Activated CD4-positive, alpha-beta T cell treated with anti-CD3 and anti-CD28 coated beads for 36 hours (primary cell): ENCODE measurements at places on chromosomes 16 and 17.

DNA sequence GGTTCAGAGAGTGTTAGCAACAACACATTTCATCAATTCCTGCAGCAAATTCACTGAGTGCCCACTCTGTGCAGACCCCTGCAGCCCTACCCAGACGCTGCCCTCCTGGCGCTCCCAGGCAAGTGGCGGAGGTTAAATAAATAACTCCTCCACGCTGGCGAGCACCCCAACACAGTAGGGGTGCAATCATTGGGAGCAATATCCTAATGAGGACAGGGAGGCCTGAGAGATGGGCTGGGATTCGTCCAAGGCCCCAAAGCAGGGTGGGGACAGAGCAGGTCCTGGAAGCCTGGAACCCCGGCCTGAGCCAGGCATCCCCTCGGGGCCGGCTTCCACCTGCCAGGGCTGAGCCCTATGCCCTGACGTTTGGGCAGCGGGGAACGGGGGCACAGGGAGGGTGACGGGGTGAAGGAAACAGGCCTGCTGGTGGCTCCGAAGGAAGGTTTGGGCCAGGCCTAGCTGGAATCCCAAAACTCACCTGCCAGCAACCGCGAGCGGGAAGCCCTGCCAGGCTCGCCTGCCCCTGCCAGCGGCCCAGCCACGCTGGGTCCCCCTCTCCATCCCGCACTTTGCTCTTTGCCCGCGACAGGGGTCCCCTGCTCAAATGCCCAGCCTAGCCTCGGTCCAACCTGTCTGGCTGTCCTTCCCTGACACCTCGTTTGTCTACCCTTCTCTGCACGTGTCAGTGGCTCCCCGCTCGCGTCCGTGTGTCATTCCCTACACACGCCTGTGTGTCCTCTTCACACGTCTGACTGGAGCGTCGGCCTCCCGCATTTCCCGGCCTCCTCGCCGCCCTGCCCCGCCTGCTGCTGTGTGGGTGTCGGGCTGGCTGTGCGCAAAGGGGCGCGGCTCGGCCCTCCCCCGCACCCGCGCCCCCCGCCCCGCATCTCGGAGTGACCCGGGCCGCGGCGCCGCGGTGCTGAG is 721 bp upstream of the BEAN1 start:
- peak overlapping the region; percentile 34 for H3K4me3 ChIP-seq
- DNase-seq, result no peak
- peaks cover 42% of the 10 kb centered on the region for H3K27me3 ChIP-seq
- no peaks in the 10 kb centered on the region for H3K36me3 ChIP-seq
- no peaks in the 10 kb centered on the region for H3K4me1 ChIP-seq

- peaks cover 41% of the 10 kb centered on the region for H3K4me1 ChIP-seq
- H3K4me3 ChIP-seq, result no peak overlapping the region
- no peaks in the 10 kb centered on the region for H3K27me3 ChIP-seq
- H3K36me3 ChIP-seq, result no peaks in the 10 kb centered on the region
These were observed 16.5 kb upstream of the MEAK7 start for GRCh38 chr16:84520725-84521496.

DNA sequence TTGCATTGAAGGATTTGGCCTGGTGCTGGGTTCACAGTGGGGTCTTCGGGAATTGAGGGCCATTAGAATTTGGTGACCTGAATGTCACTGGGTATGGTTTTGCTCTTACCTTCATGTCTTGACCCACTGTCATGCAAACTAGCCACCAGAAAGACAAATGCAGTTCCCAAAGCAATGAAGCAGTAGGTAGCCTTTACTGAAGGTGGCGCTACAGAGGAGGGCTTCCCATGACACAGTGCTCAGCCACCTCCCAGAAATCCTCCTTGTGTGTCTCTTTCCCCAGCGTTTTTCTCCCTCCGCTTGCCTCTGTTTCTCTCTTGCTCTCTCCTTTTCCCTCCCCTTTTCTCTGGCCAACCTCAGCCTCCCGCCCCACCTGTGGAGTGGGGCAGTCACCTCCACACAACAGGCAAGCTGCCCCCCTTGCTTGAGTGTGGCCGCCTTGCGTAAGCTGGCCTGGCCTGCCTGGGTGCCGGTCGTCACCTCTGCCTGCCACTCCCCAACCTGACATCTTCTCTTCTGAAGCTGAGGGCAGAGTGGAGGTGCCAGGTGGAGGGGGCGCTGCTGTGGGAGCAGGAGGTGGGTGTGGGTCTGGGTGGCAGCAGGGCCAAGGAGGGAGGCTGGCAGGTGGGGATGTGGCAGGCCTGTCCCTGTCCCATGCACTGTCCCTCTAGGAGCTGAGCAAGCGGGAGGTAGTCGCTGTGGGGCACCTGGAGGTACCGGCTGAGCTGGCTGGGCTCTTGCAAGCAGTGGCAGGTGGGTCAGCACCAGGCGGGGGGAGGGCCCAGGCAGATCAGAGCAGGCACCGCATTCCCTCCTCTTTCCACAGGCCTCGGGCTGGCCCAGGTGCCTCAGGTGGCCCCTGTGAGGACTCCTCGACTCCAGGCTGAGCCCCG is 34.7 kb downstream of the MYO15A start:
- H3K4me3 ChIP-seq, result no peak overlapping the region
- H3K36me3 ChIP-seq, result no peaks in the 10 kb centered on the region

DNA sequence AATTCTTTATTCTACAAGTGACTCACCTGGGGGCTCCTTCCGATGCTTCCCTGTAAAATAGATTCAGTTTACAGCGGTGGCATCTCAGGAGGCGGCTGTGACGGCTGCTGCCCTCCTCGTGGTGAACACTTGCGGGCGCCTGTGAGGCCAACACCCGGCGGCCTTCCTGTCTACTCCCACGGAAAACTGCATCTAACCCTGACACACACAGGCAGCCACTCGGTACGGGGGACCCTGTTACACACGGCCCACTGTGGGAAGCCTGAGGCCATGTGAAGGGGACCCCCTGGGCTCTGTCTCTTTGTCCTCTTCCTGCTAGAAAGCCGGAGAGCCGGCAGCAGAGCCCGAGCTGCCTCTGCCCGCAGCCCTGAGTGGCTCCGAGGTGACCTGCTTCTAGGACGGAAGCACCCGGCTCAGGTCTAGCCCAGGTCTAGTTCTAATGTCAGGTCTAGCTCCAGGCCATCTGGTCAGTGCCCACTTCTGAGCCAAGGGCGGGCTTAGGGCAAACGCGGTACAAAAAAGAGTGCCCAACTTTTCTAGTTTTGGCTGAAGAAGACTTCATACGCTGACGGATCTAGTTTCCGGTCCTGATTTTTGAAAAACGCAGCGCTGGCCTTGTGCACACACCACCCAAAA is 159.4 kb downstream of the ENGASE start:
- no peaks in the 10 kb centered on the region for H3K4me1 ChIP-seq
- no peaks in the 10 kb centered on the region for H3K27me3 ChIP-seq
- H3K36me3 ChIP-seq, result no peaks in the 10 kb centered on the region
- no peak for DNase-seq
- H3K27ac ChIP-seq, result no peak overlapping the region
- H3K4me3 ChIP-seq, result no peak overlapping the region

DNA sequence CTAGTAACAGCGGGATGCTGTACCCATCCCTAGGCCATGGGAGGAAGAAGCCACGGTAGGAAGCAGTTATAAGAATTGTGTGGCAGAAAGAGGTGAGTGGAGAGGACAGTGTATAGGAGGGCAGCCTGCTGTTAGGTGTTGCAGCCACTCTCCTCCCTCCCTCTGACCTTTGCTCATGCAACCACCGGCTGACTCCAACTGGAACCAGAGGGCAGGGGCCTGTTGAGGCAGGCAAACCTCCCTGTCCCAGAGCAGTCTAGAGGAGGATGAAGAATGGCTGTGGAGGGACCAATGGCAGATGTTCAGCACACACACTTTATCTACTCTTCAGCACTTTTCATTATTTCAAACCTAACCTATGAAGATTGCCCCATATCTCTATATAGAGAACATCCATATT is 2.2 kb downstream of the TXNL4B start:
- peak overlapping the region; percentile 4 for H3K27ac ChIP-seq
- DNase-seq, result no peak
- peaks cover 36% of the 10 kb centered on the region for H3K4me1 ChIP-seq

- H3K27me3 ChIP-seq, result no peaks in the 10 kb centered on the region
- peak overlapping the region; percentile 33 for H3K27ac ChIP-seq
- H3K36me3 ChIP-seq, result peaks cover 5% of the 10 kb centered on the region
- H3K4me1 ChIP-seq, result peaks cover 17% of the 10 kb centered on the region
- no peak overlapping the region for H3K4me3 ChIP-seq
These were observed 176.4 kb downstream of the MSI2 start for GRCh38 chr17:57432507-57433277.

GRCh38 chr16:87416826-87417527 is 24.8 kb downstream of the MAP1LC3B start:
- H3K4me3 ChIP-seq, result no peak overlapping the region
- no peaks in the 10 kb centered on the region for H3K27me3 ChIP-seq
- H3K27ac ChIP-seq, result no peak overlapping the region
- no peaks in the 10 kb centered on the region for H3K4me1 ChIP-seq

DNA sequence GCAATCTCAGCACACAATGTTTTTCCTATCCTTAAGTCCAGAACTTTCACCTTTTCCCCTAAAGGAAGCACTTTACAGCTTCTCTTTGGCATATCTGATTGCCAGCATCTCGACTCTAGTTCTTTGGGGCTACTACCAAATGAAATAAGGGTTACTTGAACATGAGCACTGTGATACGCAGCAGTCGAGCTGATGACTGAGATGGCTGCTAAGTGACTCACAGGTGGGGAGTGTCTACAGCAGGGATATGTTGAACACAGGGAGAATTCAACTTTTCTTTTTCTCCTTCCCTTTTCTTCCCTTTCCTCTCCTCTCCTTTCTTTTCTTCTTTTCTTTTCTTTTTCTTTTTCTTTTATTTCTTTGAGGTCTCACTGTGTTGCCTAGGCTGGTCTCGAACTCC is 334.8 kb downstream of the MAF start:
- peaks cover 74% of the 10 kb centered on the region for H3K4me1 ChIP-seq
- H3K36me3 ChIP-seq, result no peaks in the 10 kb centered on the region
- H3K27me3 ChIP-seq, result peaks cover 17% of the 10 kb centered on the region
- H3K4me3 ChIP-seq, result no peak overlapping the region
- DNase-seq, result no peak

DNA sequence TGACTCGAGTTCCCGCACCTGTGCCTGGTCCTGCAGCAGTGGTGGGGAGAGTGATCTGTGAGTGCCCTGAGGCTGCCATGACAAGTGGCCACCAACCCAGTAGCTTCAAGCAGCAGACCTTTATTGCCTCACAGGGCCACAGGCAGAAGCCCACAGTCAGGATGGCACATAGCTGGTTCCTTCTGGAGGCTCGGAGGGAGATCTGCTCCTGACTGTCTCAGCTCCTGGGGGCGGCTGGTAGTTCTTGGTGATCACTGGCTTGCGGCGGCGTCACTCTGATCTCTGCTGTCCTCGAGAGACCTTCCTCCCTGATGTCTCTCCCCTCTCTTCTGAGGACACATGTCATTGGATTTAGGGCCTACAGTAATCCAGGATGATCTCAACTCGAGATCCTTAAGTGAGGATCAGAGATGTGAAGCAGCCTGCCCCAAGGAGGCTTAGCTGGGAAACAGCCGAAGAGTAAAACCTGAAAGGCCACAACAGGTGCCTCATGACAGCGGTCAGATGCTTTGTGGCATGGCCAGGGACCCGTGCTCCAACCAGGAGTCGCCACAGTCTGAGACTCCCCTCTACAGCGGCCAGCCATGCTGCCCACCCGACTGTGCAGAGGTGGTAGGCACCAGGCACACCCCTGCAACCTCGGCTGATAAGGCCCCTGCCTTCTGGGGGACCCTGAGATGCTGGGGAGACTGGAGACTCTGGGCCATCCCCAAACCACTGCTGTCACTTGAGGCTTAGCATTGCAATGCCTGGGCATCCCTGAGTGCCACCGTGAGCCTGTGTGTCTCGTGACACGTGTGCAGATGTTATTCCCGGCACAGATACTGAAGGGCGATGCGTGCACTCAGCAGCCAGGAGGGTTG is 30.0 kb upstream of the SLC38A10 start:
- no peak overlapping the region for H3K27ac ChIP-seq
- H3K27me3 ChIP-seq, result no peaks in the 10 kb centered on the region
- no peaks in the 10 kb centered on the region for H3K4me1 ChIP-seq
- DNase-seq, result no peak
- no peaks in the 10 kb centered on the region for H3K36me3 ChIP-seq

GRCh38 chr16:77674888-77675287 is 47.4 kb upstream of the NUDT7 start:
- H3K27ac ChIP-seq, result no peak overlapping the region
- no peaks in the 10 kb centered on the region for H3K4me1 ChIP-seq
- no peaks in the 10 kb centered on the region for H3K36me3 ChIP-seq
- H3K27me3 ChIP-seq, result peaks cover 12% of the 10 kb centered on the region

DNA sequence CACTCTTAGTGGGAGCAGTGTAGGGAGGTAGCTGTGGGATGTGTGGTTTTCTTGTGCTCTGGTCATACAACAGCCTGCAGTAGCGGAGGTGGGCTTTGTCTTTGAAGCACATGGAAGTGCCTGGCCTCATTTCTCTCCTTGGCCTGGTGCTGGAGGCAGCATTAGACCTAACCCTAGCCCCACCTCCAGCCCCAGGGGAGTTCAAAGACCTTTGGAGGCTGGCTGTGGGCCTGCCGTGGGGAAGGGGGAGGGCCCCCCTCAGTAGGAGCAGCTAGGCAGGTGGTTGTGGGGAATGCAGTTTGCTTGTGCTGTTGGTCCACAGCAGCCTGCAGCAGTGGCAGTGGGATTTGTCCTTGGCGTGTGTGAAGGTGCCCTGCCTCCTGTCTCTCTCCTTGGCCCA is 91.7 kb downstream of the BCAS3 start:
- H3K27ac ChIP-seq, result no peak overlapping the region
- H3K4me1 ChIP-seq, result peaks cover 16% of the 10 kb centered on the region
- DNase-seq, result no peak
- H3K27me3 ChIP-seq, result no peaks in the 10 kb centered on the region
- H3K4me3 ChIP-seq, result no peak overlapping the region

DNA sequence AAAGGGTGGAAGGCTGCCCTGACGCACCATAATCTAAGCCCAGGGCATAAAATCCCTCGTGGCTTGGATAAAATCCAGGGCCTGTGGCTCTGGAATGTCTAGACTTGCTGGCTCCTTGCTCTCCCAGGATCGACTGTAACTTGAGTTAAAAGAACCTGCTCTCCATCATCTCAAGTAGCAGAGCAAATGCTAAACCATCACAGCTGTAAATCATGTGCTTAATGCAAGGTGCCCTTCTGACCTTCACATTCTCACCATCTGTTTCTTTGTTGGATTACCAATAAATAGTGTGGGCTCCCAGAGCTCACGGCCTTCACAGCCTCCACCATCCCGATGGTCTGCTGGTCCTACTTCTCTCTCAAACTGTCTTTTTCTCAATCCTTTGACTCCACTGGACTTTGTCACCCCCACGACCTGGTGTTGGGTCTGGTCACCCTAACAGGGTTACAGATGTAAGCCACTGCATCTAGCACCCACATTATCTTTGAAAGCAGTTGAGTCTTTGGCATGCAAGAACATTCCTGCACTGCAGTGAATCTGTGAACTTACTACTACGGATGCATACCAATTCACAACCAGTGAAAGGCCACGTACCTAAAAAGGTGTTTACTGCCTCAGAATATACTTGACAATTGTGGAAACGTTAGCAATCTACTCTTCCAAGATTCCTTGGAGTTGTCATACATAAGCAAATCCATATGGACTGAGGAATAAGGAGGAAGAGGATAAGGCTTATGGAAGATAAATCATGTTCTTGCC is 15.3 kb downstream of the RSL1D1 start:
- H3K27me3 ChIP-seq, result no peaks in the 10 kb centered on the region
- no peak overlapping the region for H3K4me3 ChIP-seq
- DNase-seq, result no peak
